Stimulated activated CD8-positive, alpha-beta memory T cell treated with anti-CD3 and anti-CD28 coated beads, Interleukin-7, amount 100 ng/mL, for 1 hour (primary cell): ENCODE measurements at places on chromosomes 5 and 9.

DNA sequence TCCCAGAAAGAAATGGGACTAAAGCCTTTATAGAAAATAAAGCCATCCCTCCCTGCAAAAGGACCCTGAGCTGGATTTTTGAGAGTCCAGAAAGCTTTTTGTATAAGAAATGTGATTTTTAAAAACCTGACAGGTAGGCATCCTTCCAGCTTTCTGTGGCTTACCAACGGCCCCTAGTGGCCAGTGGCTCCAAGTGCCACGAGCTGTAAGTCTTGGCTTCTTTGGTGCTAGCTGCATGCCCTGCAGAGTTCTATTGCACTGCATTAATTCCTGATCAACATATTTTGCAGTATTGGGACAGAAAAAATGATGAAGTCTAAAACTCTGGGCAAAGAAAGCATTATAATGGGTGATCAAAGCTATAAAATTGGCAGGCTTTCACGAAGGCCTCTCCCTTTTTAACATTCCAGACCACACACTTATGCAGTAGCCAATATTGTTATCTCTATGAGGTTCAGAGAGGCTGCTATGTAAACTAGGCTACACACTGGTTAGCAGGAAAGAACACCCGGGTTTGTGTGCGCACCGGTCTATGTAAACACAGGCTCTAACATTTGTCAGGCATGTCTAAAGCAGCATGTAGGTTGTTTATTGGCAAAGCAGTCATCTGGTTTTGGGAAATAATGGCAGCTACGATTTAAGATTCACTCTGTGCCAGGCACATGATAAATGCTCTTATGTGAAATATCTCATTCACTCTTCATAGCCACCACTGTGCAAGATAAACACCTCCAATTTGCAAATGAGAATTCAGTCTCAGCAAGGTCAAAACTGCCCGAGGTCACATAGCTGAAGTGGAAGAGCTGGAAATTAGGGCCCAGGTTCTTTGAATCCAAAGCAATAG is 55.2 kb downstream of the NMUR2 start:
- DNase-seq: peak; percentile 0

- no peak for DNase-seq
These were observed 24.4 kb downstream of the SH3TC2 start for GRCh38 chr5:149038336-149039080.

- no peak for DNase-seq
These were observed 16.1 kb downstream of the AMBP start for GRCh38 chr9:114061830-114062474.

- DNase-seq: no peak
These were observed 184.4 kb upstream of the OR13F1 start for GRCh38 chr9:104319685-104320084.

DNA sequence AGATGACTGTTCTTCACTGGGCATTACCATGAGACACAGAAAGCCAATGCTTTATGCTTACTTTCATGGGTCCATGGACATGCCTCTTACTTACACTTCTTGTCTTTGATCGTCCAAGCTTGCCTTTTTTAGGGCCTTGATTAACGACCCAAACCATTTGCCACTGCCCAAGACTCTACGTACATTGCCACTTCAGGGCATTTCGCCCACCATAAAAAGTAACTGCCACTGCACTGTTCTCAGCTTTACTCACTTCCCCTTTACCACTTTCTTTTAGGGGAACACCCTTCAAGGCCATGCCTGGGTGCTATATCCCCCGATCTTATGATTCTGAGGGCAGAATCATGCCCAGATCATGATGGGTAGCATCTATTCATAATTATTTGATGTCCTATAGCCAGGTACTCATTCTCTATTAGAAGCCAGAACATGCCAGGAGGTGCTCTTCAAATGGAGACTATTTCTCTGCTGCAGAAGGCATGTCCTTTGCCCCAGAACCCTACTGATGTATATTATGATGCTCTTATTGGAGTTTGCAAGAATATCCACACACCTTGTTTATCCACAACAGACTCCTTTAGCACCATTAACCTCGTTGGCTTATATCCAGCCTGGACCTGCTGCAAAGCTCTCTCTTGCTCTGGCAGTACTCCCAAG is 64.1 kb upstream of the RAD23B start:
- DNase-seq: no peak

DNA sequence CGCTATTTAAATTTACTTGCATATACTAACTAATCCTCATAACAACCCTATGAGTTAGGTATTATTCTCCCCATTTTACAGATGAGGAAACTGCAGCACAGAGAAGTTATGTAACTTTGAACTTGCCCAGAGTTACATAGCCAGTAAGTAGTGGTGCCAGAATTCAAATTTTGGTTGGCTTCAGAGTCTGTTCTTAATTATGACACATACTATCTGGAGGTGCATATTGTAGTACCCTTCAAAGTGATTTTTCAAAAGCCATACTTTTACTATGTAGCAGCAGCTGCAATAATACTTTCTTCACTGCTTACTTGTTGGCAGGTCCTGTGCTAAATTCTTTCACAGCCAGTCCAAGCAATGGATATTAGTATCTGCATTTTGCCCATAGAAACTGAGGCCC is 16.4 kb downstream of the MAN2A1 start:
- no peak for DNase-seq

GRCh38 chr5:39238366-39239105 is 19.2 kb upstream of the FYB1 start:
- no peak for DNase-seq

GRCh38 chr5:116658830-116659229 is 84.2 kb upstream of the SEMA6A start:
- no peak for DNase-seq
